HCT116 (cell line): ENCODE measurements at places on chromosomes 4 and X. TPM values are rescaled to one million over a fixed set of nuclear protein-coding genes. Genes with fewer than 3 reads are reported as not detected.

Gene TRMT44
- total RNA-seq: 25.8 TPM

GRCh38 chr4:149549911-149550310 lies 265.7 kb downstream of the IQCM start:
- no peak overlapping the region for H3K27ac ChIP-seq
- no peak for DNase-seq
- no peak overlapping the region for H3K4me3 ChIP-seq

Gene DCX
- total RNA-seq: not detected

GRCh38 chr4:162706051-162706450 lies 460.6 kb downstream of the NAF1 start:
- no peak for DNase-seq
- no peak overlapping the region for H3K27ac ChIP-seq
- no peaks in the 10 kb centered on the region for H3K27me3 ChIP-seq
- no peaks in the 10 kb centered on the region for H3K4me1 ChIP-seq
- H3K4me3 ChIP-seq: no peak overlapping the region
- H3K36me3 ChIP-seq: no peaks in the 10 kb centered on the region

DNA sequence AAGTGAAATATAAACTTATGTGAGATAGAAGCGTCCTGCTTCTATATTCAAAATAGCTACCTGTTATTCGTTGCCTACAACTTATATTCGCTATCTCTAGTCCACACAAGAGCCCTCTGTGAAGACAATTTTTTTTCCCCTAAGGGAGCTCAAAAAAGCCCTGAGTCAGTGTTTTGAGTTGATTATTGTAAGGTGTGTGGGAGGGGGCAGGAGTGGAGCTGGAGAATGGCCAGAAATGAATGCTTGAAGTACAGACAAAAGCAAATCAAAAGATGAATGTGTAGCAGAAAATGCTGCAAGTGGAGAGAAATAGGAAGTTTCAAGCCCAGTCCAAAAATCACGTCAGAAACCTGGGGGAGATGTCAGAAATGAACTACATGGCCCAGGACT lies 655.0 kb upstream of the LCORL start:
- H3K4me1 ChIP-seq: no peaks in the 10 kb centered on the region
- peaks cover 6% of the 10 kb centered on the region; the same call in 1 of the 2 replicates for H3K27me3 ChIP-seq

- H3K27me3 ChIP-seq: no peaks in the 10 kb centered on the region
- no peak overlapping the region for H3K27ac ChIP-seq
- H3K36me3 ChIP-seq: no peaks in the 10 kb centered on the region
- no peaks in the 10 kb centered on the region for H3K4me1 ChIP-seq
Observed at GRCh38 chrX:29762006-29762405, 453.4 kb upstream of the MAGEB2 start.

Gene ANAPC10
- total RNA-seq: 27.2 TPM

Gene RASSF6
- total RNA-seq: 1.1 TPM

Gene HS3ST1
- 134 TPM for total RNA-seq

Gene DDX53
- not detected for total RNA-seq

DNA sequence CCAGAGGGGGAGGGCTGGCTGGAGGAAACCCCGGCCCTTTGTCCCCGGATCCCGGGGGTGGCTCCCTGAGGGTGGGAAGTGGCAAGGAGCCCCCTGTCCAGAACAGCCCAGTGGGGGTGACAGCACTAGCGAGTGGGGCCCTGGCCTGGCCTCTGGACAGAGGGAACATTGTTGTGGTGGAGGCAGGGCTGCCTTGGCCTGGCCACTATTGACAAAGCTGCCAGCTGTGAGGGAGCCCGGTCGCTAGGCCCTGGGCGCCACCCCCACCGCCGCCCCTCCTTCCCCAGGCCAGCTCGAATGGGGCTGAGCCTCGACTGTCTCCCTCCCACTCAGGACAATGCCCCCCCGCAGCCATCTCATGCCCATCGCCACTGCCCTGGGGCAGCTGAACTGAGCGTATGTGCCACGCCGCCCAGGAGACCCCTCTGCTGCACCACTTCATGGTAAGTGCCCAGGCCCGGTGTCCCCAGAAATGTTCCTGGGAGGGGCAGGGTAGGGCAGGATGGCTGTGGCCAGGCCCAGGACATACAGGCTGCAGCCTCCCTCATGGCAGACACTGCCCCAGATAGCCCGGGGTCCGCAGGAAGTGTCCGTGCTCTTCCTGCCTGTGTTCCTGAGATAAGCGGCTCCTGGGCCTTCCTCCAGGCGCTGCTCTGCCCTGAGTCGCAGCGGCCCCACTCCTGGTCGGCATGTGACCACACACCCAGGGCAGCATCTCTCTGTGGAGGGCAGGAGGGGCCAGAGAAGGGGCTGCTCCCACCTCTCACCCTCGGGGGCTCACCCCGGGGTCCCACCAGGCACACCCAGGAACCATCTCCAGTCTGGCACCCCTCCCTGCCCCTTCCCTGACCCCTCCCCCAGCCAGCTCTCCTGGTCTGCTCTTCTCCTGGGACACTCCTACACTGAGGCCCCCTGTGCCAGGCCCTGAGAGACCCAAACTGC lies 1.4 kb downstream of the PLXNB3 start:
- no peaks in the 10 kb centered on the region for H3K27me3 ChIP-seq
- H3K36me3 ChIP-seq: no peaks in the 10 kb centered on the region
- no peak overlapping the region for H3K27ac ChIP-seq
- no peaks in the 10 kb centered on the region; the same call in 1 of the 2 replicates for H3K4me1 ChIP-seq
- DNase-seq: no peak

Gene XG
- not detected for total RNA-seq

- H3K4me3 ChIP-seq: no peak within 1 kb of the TSS
- no peaks in the 10 kb centered on the region for H3K36me3 ChIP-seq
Observed at GRCh38 chr4:5708449-5709206, at the start of gene EVC2. TSS of gene EVC2 (minus strand) at chr4:5708559. CDS start at chr4:5708513, 46 bp downstream.

DNA sequence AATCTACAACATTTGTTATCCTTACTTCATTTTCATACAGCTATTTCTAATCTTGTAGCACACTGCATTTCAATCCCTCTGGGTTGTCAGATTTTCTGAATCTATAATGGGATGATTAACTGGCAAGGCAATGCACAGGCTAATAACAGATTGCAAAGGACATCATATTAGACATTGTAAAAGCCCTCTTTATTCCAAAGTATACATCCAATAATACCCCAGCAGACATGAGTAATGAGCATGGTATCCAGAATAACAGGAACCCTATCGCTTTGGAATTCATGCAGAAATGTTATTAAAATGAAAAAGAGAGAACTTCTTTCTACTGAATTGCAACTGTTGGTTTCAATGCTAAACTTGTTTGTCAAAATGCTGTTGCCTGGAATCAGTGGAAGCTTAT lies 122.9 kb downstream of the C4orf33 start:
- H3K27ac ChIP-seq: no peak overlapping the region
- no peaks in the 10 kb centered on the region for H3K36me3 ChIP-seq
- no peaks in the 10 kb centered on the region for H3K27me3 ChIP-seq

- no peaks in the 10 kb centered on the region for H3K27me3 ChIP-seq
- no peaks in the 10 kb centered on the region for H3K4me1 ChIP-seq
- H3K4me3 ChIP-seq: no peak overlapping the region
- no peak for DNase-seq
Observed at GRCh38 chr4:163901319-163901718, 406.8 kb downstream of the TMA16 start.

Gene TAPT1
- 11.7 TPM for total RNA-seq

DNA sequence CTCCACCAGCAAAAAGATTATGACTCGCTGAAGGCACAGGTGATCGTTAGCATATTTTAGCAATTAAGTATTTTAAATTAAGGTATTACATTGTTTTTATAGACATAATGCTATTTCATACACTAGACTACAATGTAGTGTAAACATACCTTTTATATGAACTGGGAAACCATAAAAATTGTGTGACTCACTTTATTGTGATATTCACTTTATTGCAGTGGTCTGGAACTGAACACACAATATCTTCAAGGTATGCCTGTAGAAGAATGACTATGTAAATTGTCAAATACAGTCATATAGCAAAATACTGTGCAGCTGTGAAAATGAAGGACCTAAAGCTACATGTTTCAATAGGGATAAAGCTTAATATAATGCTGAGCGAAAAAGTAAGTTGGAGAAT lies 26.6 kb upstream of the MAML3 start:
- no peak overlapping the region for H3K27ac ChIP-seq
- no peaks in the 10 kb centered on the region for H3K27me3 ChIP-seq
- no peak overlapping the region for H3K4me3 ChIP-seq
- DNase-seq: no peak

Gene BBS12
- 2.1 TPM for total RNA-seq

DNA sequence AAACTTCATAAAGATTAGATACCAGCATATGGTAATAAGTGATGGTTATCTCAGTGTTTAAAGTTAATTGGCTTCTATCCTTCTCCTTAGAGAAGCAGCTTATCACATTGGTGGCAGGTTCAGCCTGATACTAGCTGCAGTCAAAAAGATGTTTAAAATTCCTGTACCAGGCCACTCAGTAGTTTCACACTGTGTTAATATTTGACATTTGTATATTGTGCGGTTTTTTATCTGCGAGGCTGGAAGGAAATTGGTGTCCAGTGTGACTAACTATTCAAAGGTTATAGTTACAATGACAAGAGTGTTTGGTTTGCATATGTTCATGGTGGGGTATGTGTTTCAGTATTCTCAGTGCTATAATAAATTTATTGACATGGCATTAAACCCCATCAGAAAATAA lies 27.5 kb upstream of the TBC1D8B start:
- H3K4me3 ChIP-seq: no peak overlapping the region
- DNase-seq: no peak
- no peaks in the 10 kb centered on the region for H3K36me3 ChIP-seq

- DNase-seq: no peak
- H3K4me1 ChIP-seq: peaks cover 7% of the 10 kb centered on the region; the same call in 1 of the 2 replicates
- no peak overlapping the region for H3K4me3 ChIP-seq
- H3K27ac ChIP-seq: no peak overlapping the region
Observed at GRCh38 chr4:116015062-116015461, 901.6 kb upstream of the NDST4 start.

DNA sequence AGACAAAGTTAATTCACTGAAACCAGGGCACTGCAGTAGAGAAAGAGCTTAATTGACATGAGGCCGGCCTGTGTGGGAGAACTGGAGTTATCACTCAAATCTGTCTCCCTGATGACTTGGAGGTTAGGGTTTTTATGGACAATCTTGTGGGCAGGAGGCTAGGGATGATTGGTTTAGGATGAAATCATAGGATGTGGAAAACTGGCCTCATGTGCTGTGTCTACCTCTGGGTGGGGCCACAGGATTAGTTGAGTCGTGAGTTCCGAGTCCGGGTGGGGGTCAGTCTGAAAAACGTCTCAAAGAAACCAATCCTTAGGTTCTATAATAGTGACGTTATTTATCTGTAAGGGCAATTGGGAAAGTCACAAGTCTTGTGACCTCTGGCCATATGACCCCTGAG lies 68.1 kb downstream of the UCHL1 start:
- 0 out of 2 replicates have a peak, but pooled peaks cover 4% of the 10 kb centered on the region for H3K36me3 ChIP-seq
- no peak overlapping the region for H3K4me3 ChIP-seq
- H3K27me3 ChIP-seq: no peaks in the 10 kb centered on the region
- peaks cover 8% of the 10 kb centered on the region; the same call in 1 of the 2 replicates for H3K4me1 ChIP-seq
- DNase-seq: no peak
- no peak overlapping the region for H3K27ac ChIP-seq

Gene VGLL1
- total RNA-seq: not detected

Gene ADH1C
- total RNA-seq: not detected

GRCh38 chrX:103488332-103488731 lies 31.0 kb downstream of the RAB40A start:
- H3K27ac ChIP-seq: no peak overlapping the region
- no peak overlapping the region for H3K4me3 ChIP-seq
- H3K36me3 ChIP-seq: no peaks in the 10 kb centered on the region
- H3K27me3 ChIP-seq: no peaks in the 10 kb centered on the region

DNA sequence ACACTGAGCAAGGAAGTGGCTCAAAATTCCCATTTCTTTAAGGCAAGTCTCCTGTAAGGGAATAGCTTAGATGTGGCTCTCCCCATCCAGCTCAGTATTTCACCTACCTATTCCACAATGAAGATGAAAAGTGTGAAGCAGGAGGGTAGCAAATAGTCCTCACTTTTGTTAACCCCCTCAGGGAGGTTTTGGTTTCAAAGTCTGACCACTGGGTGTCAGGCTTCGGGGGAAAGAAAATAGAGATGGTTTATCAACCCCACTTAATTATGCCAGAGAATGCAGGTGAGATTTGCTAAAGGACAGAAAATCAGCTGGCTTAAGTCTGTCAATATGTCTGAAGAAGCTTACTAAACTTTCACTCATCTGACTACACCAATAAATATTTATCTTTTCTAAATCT lies 69.5 kb downstream of the DHX15 start:
- DNase-seq: no peak
- no peak overlapping the region for H3K4me3 ChIP-seq
- H3K4me1 ChIP-seq: no peaks in the 10 kb centered on the region
- no peak overlapping the region for H3K27ac ChIP-seq
- no peaks in the 10 kb centered on the region for H3K27me3 ChIP-seq
- H3K36me3 ChIP-seq: peaks cover 2% of the 10 kb centered on the region; the same call in 1 of the 2 replicates

GRCh38 chr4:38582889-38583470 lies 81.0 kb upstream of the KLF3 start:
- H3K27me3 ChIP-seq: no peaks in the 10 kb centered on the region
- no peak overlapping the region for H3K27ac ChIP-seq
- no peaks in the 10 kb centered on the region for H3K36me3 ChIP-seq
- no peak for DNase-seq
- H3K4me3 ChIP-seq: no peak overlapping the region
- no peaks in the 10 kb centered on the region for H3K4me1 ChIP-seq

Gene TMEM154
- total RNA-seq: 2.4 TPM

Gene BANK1
- total RNA-seq: 2.4 TPM

GRCh38 chrX:123263747-123264146 lies 79.7 kb downstream of the GRIA3 start:
- H3K36me3 ChIP-seq: no peaks in the 10 kb centered on the region
- DNase-seq: no peak
- H3K4me3 ChIP-seq: no peak overlapping the region

Gene GLRA3
- total RNA-seq: not detected

Gene IBSP
- not detected for total RNA-seq

DNA sequence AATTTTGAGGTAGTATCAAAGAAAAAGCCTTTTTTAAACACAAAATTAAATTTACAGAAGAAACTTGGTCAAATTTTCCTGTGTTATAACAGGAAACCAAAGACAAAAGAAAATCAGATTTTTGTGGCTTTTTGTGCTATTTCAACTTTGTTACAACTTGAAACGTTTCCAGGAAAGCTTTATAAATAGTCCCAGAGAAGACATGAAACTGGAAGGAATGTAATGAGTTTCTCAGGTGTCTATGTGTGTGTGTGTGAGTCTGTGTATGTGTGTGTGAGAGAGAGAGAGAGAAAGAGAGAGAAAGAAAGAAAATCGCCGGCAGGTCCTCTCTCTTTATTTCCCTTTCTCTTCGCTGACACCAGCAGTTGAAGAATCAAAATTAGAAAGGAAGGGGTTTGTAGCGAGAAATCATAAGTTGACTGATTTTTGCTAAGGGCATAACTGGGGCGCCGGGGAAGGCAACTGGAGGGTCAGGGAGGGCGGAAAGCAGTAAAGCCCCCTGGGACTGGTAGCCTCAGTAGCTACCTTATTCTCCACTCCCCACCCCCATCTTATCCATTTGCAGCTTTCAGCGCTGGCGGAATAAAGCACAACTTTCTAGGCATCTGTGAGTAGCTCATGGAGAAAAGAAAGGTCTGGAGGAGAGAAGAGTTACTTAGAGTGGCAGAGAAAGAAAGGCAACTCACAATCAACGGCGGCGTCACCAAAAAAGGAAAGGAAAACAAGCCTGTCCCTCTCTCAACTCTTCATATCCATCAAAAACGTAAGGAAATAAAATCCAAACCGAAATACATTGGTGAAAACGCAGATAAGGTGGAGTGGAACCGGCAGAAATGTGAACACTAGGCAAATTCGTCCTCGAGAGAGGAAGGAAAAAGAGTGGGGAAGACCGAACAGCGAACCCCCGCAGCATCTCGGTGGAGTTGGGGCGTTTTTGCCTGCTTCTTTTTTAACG lies 1.3 kb downstream of the TMEM47 start:
- no peaks in the 10 kb centered on the region for H3K27me3 ChIP-seq
- no peak overlapping the region for H3K4me3 ChIP-seq
- H3K4me1 ChIP-seq: no peaks in the 10 kb centered on the region
- no peaks in the 10 kb centered on the region for H3K36me3 ChIP-seq
- no peak for DNase-seq
- no peak overlapping the region for H3K27ac ChIP-seq

Gene SOWAHB
- 3.0 TPM for total RNA-seq
